ENCODE measurements at places on chromosomes 6 and 20.
A peak's percentile ranks its signal among the peaks of the same experiment; 100 is the strongest.

- DNase-seq = no peak
Observed at GRCh38 chr6:37126493-37126958, 43.4 kb upstream of the PIM1 start.

GRCh38 chr6:4262526-4262925, 127.2 kb upstream of the ECI2 start:
- no peak for DNase-seq

DNA sequence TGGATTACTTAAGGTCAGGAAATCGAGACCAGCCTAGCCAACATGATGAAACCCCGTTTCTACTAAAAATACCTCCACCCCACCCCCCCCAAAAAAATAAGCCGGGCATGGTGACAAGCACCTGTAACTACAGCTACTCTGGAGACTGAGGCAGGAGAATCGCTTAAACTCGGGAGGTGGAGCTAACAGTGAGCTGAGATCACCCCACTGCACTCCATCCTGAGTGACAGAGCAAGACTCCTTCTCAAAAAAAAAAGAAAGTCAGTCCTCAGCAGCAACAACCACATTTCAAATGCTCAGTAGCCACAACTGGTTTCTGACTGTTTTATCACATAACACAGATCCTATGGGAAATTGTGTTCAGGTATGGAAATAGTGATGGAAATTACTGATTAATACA, 135.3 kb downstream of the HFE start:
- DNase-seq = no peak

DNA sequence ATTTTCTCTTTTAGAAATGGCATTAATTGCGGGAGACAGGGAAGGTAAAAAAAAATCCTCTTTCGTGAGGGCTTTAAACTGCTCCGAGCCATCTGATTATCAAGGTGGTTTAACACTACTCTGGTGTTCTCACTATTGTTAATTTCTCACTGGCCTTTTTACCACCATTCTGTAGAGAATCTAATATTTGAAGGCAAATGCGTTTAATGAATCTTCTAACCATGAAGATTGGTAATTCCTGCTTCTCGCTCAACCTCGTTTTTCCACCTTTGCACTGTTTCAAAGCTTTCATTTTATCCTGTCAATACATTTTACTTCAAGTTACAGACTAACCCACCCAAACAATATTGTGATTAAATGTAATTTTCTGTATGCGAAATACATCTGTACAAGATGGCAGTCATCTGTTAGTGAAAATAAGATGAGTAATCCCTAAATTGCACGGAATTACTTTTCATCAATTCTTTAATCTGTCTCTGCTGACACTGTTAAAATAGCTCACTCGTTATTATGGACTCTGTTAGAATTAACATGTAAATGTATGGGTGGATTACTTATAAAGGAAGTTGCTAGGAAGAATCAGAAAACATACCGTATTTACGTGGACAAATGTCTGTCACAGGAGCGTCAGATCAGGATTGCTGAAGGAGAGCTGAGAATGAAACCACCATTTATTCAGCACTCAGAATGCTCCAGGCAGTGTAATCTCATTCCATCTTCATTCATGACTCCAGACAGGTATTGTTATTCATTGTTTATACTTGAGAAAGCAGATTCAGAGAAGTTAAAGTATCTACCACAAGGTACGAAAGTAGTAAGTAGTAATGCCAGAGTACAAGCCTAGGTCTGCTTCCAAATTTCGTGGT, 1.1 kb upstream of the LCA5 start:
- no peak for DNase-seq

DNA sequence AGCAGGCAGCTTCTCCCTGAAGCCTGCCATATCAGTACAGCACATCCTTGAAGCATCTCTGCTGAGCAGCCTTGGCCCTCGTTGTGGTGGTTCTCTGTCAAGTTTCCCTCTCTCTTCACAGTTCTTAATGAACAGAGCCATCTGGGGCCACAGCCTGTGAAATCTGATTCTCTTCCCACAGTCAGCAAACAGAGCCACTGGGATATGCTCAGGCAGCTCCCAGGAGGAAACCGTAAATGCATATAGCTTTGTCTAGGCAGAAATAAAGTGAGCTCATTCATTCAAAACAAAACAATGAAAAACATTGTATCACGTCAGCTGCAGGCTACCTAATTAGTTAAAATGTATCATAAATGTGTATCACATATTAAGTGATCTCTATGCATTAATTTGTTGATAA, 80.3 kb downstream of the TBC1D7 start:
- DNase-seq = no peak

DNA sequence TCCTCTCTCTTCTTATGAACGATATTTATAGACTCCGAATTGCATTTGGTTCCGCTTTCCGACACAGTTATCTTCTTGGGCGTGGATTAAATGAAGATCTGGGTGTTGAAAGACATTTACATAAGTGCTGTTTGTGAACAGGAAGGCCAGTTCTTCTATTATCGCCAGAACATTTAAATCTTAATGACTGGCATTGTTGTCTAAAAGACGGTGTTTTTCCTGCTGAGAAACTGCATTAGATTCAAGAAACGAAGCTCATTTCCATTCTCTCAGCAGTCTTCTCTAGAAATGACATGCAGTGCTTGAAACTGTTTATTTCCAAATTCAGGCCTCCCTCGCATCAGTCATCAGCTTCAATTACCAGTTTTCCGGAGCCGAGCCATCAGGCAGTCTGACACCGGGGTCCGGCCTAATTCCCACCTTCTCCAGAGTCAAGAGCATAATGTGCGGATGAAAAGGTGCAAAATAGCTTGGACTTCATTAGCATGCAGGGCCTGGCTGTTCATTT, 16.0 kb downstream of the LINC00237 start:
- DNase-seq = no peak

DNA sequence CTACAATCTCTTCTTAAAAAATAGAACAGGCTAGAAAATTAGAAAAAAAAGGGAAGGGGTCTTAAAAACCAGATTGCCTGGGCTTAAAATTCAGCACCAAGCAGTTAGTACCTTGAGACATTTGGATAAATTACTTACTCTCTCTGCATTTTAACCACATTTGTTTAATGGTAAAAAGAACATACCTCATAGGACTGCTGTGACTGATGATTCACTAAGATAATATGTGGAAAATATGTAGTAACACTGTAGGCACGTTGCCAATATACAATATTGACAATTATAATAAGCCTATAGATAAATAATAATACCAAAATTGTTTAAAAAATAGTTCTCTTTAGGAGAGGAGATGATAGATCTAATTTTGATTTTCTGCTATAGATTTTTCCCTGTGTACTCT, 750.4 kb downstream of the TENT5A start:
- no peak for DNase-seq

DNA sequence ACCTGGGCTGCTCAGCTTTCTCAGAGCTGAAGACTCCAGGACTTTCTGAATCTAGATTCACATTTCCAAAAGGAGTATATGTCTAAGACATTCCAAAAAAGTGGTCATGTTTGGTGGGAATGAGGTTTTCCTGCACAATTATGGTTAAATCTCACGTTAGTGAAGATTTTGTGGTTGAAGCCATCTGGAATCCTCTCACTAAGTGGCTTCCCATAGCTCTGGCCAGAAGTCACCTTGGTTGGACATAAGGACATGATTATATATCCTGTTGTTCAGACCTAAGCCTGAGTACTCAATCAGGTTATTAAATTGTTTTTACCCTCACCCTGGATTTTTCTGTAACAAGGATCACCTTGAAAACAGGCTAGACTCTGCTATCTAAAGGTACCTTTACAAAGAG, 176.1 kb upstream of the PLN start:
- DNase-seq = no peak

DNA sequence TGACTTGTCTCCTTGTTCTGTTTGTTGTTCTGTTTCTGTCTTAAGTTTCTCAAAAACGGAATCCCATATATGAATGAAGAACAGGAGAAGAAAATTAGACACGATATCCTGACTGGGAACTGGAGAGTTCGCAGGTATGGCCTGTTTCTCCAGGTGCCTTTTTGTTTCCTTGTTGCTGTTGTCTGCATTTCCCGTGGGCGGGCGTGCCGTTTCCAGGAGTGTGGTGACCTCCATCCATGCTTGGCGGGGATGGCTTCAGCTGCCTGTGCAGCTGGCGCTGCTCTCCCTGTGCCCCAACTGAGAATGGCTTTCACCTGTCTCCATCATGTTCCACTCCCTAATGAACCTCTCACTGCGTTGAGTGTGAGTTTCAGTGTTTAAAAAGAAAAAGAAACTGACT, 4.4 kb downstream of the PNLDC1 start:
- DNase-seq = no peak

DNA sequence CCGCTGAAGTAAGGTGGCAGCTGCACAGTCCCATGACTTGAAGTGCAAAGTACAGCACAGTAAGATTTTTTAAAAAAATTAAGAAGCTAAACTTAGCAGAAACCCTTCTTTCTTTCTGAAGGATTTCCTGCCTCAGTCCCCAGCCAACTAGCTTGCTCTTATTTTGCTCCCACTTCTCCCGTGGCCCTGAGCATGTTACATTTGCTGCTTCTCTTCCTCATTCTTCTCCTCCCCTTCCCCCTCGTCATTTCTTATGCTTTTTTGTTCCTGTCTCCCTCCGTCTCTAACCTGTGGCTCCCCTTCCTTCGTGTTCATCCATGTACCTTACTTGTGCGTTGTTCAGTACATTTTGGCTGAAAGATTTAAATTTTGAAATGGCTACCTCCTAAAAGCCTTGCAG, 123.0 kb downstream of the SASH1 start:
- no peak for DNase-seq

DNA sequence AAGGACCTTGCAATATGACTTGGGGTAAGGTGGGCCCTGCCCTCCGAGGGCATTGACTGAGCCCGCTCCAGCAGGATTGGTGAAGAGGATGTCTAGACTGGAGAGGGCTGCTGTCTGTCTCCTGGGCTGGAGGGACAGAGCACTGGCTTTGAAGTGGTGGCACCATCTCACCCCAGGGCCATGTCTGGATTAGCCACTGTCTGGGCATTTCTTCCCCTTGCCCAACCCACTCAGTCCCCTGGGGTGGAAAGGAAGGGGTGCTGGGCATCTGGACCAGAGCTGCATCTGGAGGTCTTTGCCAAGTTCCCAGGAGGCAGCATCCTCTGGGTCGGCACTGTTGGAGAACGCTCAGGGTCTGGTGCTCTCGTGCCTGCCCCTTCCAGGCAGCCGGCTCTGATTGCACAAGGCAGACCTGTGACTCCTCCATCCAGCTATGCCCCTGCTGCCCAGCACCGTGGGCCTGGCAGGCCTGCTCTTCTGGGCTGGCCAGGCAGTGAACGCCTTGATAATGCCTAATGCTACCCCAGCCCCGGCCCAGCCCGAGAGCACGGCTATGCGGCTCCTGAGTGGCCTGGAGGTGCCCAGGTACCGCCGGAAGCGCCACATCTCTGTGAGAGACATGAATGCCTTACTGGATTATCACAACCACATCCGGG, at the start of gene R3HDML:
TSS of gene R3HDML (plus strand) at position 319 of the 656 bp plus-strand sequence. CDS start at position 434, 115 bp downstream.
- DNase-seq = no peak

GRCh38 chr6:1657771-1658165, 48.1 kb downstream of the FOXC1 start:
- DNase-seq = no peak

GRCh38 chr20:24802286-24802820, 146.7 kb upstream of the CST7 start:
- DNase-seq = no peak

GRCh38 chr20:34529742-34530141, 13.5 kb downstream of the DYNLRB1 start:
- no peak for DNase-seq

DNA sequence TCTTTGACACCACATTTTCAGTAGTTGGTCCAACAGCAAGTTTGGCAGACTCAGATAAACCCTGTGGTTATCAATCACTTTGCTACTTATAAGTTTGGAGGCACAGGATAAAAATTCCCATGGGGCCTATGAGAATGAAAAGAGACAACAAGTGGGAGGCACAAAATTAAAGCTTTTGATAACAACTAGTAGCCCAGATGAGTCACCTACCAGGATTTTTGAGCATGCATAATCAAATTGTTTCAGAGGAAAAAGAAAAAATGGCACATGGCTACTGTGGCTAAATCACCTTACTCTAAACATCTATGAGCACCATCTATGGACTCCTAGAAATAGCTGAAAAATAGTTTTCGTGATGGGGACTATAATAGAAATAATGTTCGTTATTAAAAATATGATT, 40.8 kb upstream of the BMP5 start:
- no peak for DNase-seq

GRCh38 chr6:152267967-152268845, 369.0 kb downstream of the SYNE1 start:
- peak; percentile 7 for DNase-seq

- no peak for DNase-seq
Observed at GRCh38 chr6:116096979-116097816, 3.5 kb upstream of the NT5DC1 start.

DNA sequence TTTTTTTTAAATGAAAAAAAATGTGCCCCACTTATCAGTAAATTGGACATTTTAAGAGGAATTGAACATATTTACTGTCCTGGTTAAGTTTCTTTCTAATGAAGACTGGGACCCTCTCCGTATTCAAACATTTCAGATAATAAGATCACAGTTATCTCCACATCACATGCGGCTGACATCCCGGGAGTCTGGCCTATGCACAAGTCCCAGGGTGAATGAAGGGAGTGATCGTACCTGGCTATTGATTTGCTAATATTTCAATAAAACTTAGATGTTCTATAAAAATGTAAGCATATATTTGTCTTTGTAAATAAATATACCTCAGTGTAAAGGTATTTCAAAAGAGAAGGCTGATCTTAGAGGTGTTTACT, 58.1 kb downstream of the FOXC1 start:
- no peak for DNase-seq

DNA sequence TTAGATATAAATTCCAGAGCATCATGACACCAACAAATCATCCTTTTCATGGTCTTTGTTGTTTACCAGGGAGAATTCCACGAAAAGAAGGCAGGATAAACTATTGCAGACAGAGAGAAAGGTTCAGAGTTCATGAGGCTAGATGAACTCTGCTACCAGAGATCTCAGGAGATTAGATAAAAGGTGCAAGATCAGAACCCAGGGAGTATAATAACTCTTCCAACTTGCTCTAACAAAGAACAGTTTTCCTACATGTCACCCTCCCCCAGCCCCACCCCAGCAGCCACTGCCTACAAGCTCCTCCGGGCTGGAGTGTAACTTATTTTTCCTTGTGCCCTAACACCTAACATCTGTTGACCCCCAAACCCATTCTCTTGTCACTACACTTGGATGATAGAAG, 13.9 kb upstream of the CITED2 start:
- no peak for DNase-seq

- no peak for DNase-seq
Observed at GRCh38 chr6:10725044-10725443, 2.2 kb downstream of the TMEM14C start.

- DNase-seq = no peak
Observed at GRCh38 chr6:20415712-20416454, 14.2 kb downstream of the E2F3 start.

- DNase-seq = no peak
Observed at GRCh38 chr20:45461225-45461624, 8.3 kb upstream of the WFDC2 start.

GRCh38 chr6:82072751-82073150, 174.8 kb downstream of the IBTK start:
- no peak for DNase-seq

GRCh38 chr6:47414423-47415167, 63.0 kb upstream of the CD2AP start:
- no peak for DNase-seq

Data from activated CD4-positive, alpha-beta T cell treated with anti-CD3 and anti-CD28 coated beads, Interleukin-2, amount 50 U/mL, for 1 hour (primary cell).